ENCODE measurements at places on chromosomes 5 and 9.

DNA sequence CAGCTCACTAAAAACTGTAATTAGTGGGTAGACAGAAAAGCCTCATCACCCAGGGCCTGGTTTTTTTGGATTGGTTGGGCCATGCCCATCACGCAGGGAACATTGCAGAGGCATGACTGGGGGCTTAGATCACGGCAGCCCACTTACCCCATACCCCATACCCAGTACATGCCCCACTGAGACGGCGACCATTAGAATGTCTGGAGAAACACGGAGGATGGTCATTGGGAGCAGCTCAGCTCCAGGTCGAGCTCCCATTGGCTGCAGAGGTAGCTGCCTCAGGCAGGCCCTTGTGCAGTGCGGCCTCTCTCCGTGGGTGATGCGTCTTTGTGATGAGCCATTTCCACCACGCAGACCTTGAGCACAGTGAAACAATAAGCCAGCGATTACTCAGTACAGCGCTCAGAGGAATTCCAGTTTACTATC is 204.0 kb downstream of the GADD45G start:
- DNase-seq: no peak

- DNase-seq: no peak
Measured at GRCh38 chr5:69004676-69005075, 89.1 kb upstream of the SLC30A5 start.

- no peak for DNase-seq
Measured at GRCh38 chr5:7146886-7147285, 249.1 kb upstream of the ADCY2 start.

GRCh38 chr5:149011084-149011483 is 51.8 kb downstream of the SH3TC2 start:
- no peak for DNase-seq
